Stimulated activated naive CD4-positive, alpha-beta T cell treated with Interleukin-2 at 50 U/mL for 16 hours (primary cell): ENCODE measurements at places on chromosomes 3 and 15.
A peak's percentile ranks its signal among the peaks of the same experiment; 100 is the strongest.

DNA sequence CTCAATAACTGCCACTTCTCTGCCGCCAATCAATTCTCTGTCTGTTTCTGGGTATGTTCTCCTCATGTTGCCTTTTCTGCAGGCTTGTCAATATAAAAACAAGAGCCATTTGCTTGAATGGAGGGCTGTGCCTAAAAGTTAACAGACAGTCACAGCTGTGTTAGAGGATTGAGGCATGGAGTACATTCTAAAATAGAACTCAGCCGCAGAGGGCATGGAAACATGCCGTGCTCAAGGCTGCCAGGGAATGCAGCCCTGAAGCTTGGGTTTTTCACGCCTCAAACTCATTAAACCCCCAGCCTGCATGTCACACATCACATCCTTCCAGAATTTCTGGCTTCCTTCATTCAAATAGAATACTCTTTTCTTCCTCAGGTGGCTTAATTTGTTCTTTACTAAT, 166.6 kb downstream of the TPRG1 start:
- DNase-seq: no peak

- DNase-seq: peak; percentile 71
Observed at GRCh38 chr3:51501833-51502561, 2.2 kb upstream of the DCAF1 start.

GRCh38 chr3:32379831-32380500, 11.7 kb upstream of the CMTM7 start:
- no peak for DNase-seq

GRCh38 chr15:92062505-92062904, 209.0 kb downstream of the SLCO3A1 start:
- no peak for DNase-seq

- DNase-seq: no peak
Observed at GRCh38 chr15:64459066-64459781, 1.2 kb upstream of the ZNF609 start.

GRCh38 chr3:155110996-155111901, 31.1 kb downstream of the MME start:
- no peak for DNase-seq

DNA sequence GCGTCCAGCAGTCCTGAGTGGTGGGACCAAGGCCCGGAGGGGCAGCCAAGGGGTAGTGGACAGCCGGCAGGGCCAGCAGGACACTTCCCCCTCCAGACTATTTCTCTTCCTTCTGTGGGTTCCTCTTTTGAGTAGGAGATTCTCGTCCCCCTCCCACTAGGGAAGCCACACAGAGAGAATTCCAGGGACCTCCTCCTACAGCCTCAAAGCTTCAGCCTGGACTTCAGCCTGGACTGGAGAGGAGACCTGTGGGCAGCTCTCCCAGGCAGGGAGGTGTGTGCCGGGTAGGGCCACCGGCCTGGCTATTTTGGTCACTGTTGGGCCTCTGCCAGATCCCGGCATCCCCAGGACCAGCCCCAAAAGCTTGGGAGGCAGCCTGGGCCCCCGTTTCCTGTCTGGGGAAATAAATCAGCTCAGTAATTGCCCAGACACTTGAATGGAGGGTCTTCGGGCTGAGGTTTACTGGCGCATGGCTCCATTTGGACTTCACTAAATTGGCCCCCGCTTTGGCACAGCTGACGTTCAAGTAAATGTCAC, 1.3 kb downstream of the SLC6A6 start:
- no peak for DNase-seq

GRCh38 chr3:23701716-23702597, 103.8 kb upstream of the UBE2E1 start:
- no peak for DNase-seq

- no peak for DNase-seq
Observed at GRCh38 chr3:141440942-141441341, 45.9 kb upstream of the RASA2 start.

DNA sequence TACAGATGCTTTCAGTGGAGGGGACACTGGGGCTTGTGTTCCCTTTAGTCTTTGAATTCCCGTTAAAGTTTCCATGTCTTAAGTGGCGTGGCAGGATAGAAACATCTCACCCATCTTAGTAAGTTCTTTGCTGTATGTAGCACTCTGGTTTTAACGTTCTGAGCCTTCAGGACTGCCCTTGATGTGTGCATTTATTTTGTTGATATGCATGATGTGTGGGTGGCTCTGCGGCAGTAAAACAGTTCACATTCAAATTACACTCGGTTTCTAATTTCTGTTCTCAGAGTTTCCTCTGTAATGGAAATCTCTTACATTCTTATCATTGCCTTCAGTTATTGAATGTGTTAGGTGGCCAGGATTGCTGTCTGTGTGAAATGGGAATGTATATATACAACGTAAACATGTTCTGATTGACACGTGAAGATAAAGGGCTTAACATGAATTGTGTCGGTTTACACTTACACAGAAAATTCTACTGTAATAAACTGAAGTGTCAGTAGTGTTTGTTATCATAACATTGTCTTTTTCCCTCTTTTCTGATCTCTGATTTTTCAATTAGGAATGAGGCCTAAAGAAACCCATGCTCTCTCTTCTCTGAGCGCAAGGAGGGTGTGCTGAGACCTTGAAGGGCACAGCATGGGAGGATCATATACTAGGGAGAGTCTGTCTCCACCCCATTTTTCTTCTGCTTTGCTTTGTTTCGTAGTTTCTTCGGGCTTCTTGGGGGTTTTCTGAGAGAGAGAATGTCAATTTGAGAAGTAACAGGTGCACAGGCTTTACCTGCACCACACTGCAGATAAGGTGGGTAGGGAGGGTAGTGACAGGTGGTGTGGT, 51.5 kb downstream of the IGF1R start:
- DNase-seq: no peak

- no peak for DNase-seq
Observed at GRCh38 chr15:65051266-65051665, 6.1 kb downstream of the SLC51B start.

- DNase-seq: no peak
Observed at GRCh38 chr3:156285626-156286025, 165.2 kb downstream of the KCNAB1 start.

GRCh38 chr3:89560568-89560967, 453.1 kb downstream of the EPHA3 start:
- DNase-seq: no peak

DNA sequence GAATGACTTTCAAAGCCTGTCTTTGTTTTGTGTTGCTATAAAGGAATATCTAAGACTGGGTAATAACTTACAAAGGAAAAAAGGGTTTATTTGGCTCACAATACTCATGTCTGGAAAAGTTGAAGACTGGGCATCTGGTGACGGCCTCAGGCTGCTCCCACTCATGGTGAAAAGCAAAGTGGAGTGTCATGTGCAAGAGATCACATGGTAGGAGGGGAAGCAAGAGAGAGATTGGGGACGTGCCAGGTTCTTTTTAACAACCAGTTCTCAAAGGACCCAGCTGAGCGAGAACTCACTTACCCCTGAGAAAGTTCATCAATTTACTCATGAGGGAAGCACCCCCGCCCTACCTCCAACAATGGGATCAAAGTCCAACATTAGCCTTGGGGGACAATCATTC, 929.4 kb downstream of the ROBO1 start:
- DNase-seq: no peak

DNA sequence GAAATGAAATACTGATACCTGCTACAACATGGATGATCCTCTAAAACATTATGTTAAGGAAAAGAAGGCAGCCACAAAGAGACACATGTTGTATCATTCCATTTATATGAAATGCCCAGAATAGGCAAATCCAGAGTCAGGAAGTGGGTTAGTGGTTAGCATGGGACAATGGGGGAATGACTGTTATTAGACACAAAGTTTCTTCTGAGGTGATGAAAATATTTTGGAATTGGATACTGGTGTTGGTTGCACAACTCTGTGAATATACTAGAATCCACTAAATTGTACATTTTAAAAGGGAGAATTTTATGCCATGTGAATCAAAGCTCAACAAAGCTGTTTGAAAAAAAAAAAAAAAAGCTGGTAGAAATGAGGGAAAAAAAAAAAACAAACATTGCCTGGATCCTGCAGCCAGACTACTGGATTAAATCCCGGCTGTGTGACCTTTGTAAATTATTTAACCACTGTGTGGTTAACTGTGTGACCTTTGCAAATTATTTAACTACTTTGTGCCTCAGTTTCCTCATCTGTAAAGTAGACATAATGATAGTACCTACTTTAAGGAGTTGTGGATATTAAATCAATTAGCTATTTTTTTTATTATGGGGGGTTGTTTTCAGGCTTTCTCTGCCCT, 75.6 kb upstream of the PRICKLE2 start:
- no peak for DNase-seq

DNA sequence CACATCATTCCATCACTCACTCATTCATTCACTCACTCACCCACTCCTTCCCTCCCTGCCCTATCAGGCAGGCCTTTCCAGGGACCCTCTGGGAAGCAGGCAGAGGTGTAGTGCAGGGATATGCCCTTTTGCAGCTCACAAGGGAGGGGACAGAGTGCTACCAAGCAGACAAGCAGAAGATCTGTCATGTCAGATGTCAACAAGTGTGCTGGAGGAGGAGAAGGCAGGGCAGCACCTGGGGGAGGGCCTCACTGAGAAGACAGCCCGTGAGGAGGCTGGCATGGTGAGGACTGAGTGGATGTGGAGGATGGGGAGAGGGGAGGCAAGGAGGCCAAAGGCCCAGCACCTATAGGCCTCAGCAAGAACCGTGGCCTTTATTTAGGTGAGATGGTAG, 15.3 kb downstream of the ABTB1 start:
- DNase-seq: no peak

- DNase-seq: no peak
Observed at GRCh38 chr15:95647531-95648277, 682.8 kb upstream of the NR2F2 start.

DNA sequence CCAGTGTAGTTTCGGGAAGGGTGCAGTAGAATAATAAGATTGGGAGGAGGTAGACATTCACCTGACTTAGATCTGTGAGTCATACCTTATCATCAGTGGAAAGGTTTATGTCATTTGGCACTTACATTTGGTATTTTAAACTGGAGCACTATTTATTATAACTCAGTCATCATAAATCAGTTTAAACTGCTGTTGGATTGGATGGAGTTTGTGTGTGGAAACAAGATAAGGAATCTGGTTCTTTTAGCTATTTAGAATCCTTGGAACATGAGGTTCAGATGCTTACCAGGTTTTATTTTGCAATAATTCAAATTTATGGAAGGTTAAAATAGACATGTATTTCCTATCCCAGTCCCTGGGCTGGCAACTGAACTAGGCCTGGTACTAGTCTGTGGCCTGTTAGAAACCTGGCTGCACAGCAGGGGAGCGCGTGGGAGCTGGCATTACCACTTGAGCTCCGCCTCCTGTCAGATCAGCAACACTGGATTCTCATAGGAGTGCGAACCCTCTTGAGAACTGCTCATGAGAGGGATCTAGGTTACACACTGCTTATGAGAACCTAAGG, 34.5 kb downstream of the ZFAND6 start:
- DNase-seq: no peak

GRCh38 chr3:141875893-141876380, 506 bp upstream of the ATP1B3 start:
- peak; percentile 85 for DNase-seq

DNA sequence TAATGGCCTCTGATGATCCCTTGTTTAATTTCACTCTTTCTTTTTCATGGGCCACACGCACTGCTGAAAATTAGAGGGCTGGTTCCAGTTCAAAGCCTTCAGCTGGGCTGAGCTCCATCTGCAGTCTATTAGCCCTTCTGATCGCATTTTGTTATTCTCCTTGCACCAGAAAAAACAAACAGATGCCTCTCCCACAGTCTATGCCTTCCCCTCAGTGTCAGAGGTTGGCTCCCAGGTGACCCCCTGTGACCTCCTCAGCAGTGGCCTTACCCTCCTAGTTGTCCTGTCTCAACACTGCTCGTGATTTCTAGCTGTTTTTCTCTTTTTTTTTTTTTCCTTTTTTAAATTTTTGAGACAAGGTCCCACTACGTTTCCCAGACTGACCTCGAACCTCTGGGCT, 77.1 kb upstream of the PRTG start:
- no peak for DNase-seq

- peak; percentile 26 for DNase-seq
Observed at GRCh38 chr15:90482124-90483011, 47.4 kb upstream of the CRTC3 start.

DNA sequence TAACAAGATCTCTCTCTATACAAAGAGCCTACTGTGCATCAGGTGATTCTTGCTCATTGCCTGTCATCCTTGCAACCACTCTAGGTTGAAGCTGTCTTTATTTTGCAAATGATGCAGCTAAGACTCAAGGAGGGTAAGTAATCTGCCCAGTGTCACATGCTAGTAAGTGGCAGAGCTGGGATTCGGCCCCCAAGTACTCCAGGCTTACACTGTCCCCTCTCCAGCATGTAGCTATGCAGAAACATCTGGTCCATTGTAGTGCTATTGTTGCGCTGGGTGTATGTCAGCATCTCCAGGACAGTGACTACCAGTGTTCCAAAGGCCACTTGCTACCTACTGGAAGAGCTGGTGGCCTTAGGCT, 248.9 kb downstream of the SLCO3A1 start:
- no peak for DNase-seq

DNA sequence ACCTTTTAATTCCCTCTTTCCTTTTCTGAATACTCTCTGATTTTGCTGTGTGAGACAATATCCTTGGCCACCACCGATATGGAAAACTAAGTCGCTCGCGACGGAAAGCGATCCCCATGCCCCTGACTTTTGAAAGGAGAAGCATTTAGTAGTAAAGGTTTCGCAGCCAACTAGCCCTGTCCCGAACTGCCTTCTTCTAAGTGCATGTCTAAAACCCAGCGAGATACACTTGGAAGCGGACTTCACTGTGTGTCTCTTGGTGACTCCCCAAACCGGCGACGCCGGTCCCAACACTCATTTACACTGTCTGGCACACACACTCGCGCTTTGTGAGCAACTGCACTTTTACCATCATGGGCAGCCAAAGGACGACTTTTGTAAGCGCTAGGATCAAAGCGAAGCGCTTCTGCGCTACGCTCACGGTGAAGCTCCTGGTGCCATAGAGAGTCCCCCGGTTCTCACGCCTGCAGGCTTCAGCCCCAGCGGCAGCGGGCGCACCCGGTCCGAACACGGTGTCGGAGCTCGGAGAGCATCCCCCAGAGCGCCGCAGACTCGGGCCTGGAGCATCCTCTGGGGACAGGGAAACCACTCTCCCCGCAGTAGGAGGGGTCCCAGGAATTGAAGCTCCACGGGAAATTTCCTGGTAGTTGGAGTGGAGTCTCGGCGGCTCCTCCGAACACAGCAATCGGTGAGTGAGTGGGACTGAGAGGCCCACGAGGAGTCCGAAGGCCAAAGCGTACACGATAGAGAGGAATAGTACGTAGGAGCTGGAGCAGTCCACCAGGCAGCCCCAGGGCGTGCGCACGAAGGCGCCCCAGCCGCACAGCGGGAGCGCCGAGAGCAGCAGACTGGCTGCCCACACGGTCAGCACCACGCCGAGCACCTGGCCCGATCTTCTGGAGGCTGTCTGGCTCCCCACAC, 1.4 kb downstream of the GPR149 start:
- no peak for DNase-seq

- DNase-seq: peak; percentile 75
Observed at GRCh38 chr3:125055913-125056745, at the start of gene HEG1. Gene HEG1 (minus strand): TSS chr3:125055997. CDS start chr3:125055890, 107 bp downstream.

GRCh38 chr3:11587766-11588165, 55.9 kb downstream of the VGLL4 start:
- DNase-seq: no peak

GRCh38 chr3:13838421-13838820, 41.5 kb downstream of the WNT7A start:
- no peak for DNase-seq

- DNase-seq: no peak
Observed at GRCh38 chr15:70257573-70258248, 160.0 kb upstream of the TLE3 start.

- DNase-seq: no peak
Observed at GRCh38 chr3:177703788-177704187, 506.5 kb upstream of the TBL1XR1 start.
